ENCODE measurements at places on chromosomes 4 and X. TPM values are rescaled to one million over a fixed set of nuclear protein-coding genes. Genes with fewer than 3 reads are reported as not detected.

The PQBP1 gene
- total RNA-seq: 87.1 TPM

The MEPE gene
- not detected for total RNA-seq

The ZDHHC15 gene
- under 0.01 TPM for total RNA-seq

The MYOZ2 gene
- not detected for total RNA-seq

The SLC38A5 gene
- total RNA-seq: 24.2 TPM

The TMEM156 gene
- total RNA-seq: 0.34 TPM

The NEIL3 gene
- total RNA-seq: 2.4 TPM

GRCh38 chr4:127045861-127046260, 586.9 kb upstream of the INTU start:
- DNase-seq: no peak

- no peak for DNase-seq
Measured at GRCh38 chr4:142752202-142752786, 93.8 kb downstream of the INPP4B start.

DNA sequence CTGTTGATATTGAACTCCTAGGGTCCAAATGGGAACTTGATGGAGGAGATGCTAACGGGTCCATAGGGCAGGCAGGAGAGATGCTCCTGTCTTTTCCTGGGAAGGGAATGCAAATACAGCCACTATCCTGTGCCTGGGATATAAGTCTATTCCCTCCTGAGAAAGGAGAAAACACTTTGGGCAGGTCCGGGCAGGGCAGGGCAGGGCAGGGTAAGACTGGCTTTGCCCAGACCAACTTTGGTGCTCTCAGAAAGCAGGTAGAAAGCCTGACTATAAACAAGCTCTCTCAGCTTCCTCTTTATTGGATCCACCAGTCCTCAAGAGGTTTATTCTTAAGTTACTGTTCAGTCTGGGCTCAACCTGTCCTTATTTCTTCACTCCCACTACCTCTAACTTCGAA, 232.3 kb downstream of the PTTG2 start:
- no peak for DNase-seq

GRCh38 chr4:105145903-105146275, 787 bp upstream of the TET2 start:
- DNase-seq: no peak

DNA sequence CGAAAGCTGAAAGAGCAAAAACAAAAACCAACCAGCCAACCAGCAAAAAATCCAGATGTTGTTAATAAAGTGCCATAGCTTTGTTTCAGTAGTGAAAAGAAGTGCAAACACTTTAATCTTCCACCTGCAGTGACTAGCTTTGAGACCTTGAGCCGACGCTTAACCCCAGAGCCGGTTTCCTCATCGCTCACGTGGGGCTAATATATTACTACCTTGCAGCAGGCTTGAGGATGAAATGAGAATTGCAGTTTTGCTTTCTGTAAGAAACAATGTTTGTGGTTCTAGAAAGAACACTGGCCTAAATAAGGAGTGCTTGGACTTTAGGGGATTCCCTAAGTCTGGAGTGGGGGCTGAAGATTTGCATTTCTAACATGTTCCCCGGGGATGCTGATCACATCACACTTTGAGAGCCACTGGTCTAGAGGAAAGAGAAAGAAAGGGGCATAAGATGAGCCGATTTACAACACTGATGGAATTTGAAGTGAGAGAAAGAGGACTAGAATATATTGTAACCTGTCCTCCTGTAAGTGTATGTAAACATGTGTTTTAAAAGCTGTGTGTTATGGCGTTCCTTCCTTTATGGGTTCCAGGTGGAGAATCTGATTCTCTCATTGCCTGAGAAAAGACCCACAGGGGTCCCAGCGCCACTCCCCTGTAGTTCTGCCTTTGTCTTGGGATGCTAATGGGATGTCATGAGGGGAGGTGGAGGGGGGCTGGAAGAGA, 1.4 kb downstream of the FGF2 start:
- peak; percentile 80 for DNase-seq

DNA sequence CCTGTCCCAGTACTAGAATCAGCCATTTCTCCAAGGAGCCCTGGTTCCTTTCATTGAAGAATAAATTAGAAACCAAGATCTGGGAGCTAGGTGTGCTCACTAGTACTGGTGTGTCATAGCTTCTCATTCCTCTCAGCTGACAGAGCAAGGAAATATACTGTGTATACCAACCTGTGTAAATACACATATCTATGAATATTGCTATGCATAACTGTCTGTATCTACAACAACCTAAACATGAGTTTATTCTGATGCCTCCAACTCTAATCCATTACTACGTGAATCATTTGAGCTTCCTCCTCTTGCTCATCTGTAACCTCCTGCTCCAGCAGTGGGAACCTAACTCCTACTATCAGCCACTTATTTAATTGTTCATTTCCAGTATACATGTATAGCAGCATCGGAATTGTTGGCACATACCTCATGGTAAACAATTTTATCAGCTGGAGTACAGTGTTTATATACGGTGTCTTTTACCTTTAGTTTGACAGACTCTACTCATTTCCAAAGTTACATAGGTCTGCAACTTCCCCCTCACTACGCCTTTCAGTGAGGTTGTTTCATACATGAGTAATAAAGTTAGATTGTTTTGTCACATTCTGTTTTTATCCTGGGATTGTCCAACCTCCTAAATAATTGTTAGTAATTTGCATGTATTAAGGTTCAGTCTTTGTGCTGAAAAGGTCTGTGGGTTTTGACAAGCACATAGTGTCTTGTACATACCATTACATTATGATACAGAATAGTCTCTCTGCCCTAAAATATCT, 7.1 kb upstream of the SCRG1 start:
- no peak for DNase-seq

DNA sequence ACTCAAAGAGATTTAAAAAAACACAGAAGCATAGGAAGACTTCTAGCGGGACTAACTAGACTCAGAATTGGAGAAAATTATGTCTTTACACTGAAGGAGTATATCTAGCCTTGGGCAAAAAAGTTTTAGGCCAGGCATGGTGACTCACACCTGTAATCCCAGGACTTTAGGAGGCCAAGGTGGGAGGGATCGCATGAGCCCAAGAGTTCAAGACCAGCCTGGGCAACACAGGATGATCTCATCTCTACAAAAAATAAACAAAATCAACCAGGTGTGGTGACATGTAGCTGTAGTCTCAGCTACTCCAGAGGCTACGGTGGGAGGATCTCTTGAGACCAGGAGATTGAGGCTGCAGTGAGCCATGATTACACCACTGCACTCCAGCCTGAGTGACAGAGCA, 99.5 kb downstream of the NEUROG2 start:
- DNase-seq: no peak

DNA sequence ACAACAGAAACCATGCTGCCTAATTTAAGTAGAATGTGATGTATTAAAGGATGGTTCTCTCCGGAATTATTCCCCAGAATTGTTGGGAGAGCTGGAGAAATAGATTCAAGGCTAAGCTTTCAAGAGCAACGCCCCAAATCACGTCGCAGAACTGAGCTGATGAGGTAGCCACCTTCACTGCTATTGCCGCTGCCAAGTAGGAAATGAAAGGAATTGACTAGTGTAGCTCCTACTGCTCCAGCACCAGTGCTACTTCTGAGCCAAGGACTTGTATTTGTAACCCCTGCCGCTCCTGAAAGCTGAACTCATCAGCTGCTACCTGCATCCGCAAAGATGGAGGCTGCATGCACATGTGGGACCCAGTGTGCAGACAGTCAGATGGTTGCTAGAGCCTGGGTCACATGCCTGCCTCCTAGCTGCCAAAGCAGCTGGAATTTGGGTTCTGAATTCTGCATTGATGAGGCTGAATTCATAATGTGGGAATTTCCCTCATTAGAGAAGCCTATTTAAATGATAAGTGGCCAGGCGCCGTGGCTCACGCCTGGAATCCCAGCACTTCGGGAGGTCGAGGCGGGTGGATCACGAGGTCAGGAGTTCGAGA, 173.9 kb downstream of the PDGFRA start:
- no peak for DNase-seq

DNA sequence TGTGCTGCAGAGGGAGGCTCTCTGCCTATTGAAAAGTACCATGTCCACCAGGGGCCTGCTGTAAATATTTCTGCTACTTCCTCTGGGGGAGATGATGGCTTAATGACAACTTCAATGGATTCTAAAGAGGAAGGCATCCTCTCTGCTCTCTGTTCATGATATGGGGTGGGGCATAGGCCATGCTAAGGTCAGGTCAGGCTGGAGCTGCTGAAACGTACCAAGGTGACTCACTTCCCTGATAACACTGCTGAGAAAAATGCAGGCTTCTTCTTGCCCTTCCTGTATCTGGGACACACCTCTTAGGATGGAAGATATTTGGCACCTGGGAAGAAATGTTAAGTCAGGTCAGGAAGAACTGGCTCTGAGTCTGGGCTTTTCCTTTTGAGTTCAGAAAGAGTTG, 31.5 kb downstream of the HS3ST1 start:
- DNase-seq: peak; percentile 34

DNA sequence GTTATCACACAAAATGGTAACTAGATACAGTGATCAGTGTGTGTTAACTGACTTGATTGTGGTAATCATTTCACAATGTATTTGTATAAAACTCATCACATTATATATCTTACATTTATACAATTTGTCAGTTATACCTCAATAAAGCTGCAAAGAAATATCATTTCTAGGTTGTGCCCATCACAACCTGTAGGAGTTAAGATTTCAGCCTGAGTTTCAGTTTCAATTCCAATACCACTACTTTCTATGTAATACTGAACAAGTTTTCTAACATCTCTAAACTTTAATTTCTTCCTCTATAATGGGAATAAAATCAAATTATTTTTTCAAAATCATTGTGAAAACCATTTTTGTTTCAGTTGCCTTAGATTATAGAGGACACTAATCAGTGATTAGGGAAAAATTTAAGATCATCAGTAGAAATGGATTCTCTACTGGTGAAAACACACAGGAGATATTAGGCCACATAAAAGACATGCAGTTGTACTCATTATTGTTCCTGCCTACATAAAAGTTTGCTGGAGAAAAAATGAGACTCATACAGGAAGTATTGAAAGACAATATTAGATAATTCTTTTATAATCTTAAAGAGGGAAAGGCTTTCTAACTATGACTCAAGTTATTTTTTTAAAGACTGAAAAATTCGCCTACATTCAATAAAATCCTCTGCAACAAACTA, 18.4 kb upstream of the TBC1D1 start:
- no peak for DNase-seq

DNA sequence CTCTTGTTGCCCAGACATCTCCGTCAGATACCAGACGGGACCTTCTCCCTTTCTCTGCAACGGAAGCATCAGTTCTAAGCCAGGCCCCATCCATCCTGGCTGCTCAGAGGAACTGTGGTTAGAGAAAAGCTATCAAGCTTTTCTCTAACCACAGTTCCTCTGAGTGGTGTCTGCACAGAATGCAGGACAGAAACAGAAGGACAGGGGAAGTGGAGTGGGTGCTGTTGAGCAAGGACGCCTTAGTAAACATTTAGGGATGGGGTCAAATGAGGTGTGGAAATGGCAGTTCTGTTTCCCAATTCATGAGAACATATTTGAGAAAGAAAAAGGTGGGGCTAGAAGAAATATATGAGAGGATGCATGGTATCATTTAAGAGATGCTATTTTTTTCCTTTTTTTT, 283.8 kb downstream of the CRLF2 start:
- DNase-seq: no peak

DNA sequence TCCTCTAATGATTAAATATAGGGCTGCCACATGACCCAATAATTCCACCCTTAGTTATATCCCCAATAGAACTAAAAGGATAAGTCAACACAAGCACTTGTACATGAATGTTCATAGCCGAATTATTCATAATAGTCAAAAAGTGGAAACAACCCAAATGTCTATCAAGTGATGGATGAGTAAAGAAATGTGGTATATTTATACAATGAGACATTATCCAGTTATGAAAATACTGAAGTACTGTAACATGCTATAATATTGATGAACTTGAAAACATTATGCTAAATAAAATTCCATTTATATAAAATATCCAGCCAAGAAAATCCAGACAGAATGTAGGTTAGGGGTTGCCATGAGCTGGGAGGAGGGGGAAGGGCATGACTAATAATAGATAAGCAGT, 436.7 kb upstream of the AADAT start:
- DNase-seq: no peak

DNA sequence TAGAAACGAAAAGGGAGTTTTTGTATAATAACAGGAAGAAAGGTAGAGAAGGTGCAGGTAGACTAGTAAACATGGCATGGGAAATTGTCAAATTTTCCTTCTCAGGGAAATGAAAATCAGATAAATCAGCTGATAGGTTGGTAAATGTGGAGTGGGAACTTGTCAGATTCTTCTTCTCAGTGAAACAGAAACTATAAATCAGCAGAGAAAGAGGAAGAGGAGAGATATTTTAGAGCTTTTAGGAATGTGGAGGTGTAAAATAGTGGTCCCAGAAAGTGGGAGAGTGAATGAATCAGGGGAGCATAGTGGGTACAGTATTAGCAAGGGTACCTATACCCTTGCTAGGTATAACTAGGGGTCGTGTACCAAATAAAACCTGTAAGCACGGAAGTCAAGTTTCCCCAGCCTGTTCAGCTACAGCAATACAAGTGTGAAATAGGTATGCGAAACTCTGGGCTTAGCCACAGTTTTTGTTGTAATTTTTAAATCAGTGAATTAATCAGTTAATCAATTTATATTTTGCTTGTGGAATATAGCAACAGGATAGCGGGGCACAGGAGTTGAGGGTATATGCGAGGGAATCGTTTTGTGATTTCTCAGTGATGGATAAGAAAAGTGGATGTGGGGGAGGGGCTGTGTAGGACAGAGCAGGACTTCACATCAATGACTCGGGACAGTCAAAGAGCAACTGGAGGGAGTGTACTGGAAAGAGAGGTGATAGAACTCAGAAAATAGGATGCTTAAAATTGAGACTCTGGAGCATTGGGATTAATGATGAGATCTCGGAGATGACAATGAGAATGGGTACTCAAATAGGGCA, 561.5 kb downstream of the INPP4B start:
- no peak for DNase-seq

DNA sequence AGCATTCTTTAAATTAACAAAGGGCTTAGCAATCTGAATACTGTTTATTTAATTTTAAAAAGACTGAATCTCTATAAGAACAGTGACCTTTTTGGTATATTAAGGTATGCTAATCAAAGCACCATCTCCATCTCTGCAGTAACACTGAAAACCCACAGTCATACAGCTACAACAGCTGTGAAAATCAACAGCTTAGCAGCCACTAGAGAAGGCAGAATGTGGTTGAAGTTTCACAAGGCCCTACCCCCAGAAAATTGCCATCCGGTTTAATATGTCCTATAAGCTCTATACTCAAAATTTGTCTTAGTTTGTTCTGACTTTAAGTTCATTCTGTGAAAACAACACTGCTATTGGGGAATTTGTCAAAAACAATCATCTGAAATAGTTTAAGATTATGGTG, 128.7 kb downstream of the OPHN1 start:
- DNase-seq: no peak

- peak; percentile 10 for DNase-seq
Measured at GRCh38 chr4:54109241-54110018, 9.5 kb downstream of the GSX2 start.
